Activated gamma-delta T cell treated with anti-CD3 and anti-CD28 coated beads, Interleukin-2, amount 50 U/mL, for 16 hours (primary cell): ENCODE measurements at places on chromosomes 3 and 15.

GRCh38 chr3:182713743-182714517 lies 79.4 kb upstream of the ATP11B start:
- DNase-seq = no peak

DNA sequence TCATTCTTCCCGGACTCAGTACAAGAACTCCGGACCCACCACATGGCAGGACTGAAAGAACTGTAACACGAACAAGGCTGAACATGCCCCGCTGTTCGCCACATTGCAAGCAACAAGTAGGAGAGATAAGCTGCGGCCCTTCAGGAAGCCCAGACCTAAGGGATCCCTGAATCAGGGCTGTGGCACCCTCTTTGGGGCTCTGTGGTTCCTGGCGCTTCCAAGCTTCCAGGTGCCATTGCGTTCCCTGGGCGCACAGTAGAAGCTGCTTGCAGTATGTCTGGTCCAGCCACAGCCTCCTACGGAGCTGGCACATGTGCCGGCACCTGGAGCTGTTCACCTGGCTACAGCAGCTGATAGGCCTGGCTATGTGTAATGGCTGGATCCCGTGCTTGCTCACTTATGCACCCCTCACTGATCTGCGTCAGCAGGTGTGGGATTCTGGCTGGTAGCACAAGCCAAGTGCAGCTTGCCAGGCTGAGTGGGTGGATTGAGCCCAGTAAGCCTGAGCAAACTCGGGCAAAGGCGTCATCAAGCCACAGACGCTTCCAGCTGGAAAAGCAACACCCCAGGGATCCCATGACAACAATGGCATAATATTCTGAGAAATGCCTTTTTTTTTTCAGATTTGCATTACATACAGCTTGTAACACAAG lies 748.6 kb upstream of the GBE1 start:
- DNase-seq = no peak

DNA sequence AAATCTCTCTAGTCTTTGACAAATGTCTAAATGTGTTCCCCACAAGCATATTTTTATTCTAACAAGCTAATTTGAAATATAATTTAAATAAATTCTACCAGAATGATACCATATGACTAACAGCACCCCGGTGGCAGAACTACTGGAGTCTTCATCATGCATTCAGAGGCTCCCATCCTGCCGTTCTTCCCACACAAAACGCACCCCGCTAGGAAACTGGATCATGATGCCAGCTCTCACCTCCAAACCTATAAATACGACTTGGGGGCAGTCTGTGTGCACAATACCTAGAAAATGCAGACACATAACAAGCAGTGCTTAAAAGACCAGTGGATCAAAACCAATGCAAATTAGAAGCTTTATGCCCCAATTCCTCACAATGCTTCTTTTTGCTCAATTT lies 8.5 kb downstream of the HOMER2 start:
- no peak for DNase-seq

DNA sequence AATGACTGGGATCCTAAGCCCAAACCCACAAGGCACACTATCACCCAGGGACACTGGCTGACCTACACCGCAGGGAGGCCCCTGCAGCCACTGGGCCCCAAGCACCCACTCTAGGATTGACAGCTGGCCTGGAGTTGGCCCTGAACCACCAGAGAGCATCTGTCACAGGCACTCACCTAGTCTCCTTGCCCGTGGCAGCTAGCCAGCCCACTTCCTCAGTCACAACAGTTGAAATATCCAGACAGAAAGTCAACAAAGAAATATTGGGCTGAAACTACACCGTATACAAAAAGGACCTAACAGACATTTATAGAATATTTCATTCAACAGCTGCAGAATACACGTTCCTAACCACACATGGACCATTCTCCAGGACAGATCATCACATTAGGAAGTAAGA lies 5.2 kb upstream of the SPINK8 start:
- no peak for DNase-seq

DNA sequence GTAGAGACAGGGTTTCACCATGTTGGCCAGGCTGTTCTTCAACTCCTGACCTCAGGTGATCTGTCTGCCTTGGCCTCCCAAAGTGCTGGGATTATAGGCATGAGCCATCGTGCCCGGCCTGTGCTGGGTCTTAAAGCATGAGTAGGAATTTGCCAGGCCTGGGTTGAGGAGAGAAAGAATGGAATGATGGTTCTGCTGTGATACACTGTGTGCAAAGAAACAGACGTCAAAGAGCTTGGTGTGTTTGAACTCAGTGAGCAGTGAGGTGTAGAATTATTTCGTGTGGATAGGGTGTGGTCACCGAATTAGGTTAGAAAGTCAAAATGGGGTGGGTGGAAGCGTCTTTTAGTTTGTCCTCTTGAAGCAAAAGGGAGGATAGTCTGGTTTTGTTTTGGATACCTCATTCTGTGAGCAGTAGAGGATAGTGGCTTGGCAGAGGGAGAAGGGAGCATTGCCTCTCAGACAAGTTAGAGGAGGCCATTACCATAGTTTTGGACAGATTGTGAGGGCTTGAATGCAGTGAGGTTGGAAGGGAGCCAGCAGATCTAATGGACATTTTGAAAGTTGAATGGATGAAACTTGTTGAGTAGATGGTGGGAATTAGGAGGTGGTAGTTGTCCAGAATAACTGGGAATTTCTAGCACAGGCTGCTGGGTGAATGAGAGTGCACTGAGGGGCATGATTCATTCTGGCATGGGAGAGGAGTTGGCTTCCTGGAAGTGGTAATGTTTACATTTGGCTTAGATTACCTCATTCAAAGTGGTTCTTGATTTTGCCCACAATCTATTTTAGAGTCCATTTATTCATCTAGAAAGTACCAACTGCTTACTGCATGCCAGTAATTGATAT lies 27.2 kb downstream of the AKAP13 start:
- DNase-seq = no peak
